ENCODE measurements at places on chromosomes 6 and 20.

DNA sequence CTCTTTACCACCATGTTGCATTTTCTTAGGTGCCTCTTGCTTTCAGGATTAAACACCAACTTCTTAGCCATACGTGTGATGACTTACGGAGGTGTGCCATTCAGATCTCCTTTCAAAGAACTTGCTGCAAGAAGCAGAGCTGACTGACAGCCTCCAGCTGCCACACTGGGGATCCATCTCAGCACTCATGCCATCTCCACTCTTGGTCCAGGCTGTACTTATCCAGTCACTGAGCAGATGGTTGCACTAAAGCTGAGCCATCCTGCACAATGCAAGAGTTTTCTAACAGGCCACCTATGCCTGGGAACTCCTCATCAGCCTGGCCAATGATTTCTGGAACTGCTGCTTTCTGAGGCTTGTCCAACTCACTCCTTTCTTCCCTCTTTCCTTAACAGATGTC is 31.4 kb upstream of the KIF6 start:
- no peak for DNase-seq

- no peak for DNase-seq
Measured at GRCh38 chr20:49624317-49624716, 56.4 kb upstream of the PTGIS start.

GRCh38 chr6:34213772-34214171 is 22.9 kb upstream of the HMGA1 start:
- no peak for DNase-seq

GRCh38 chr6:157982563-157983405 is 1.1 kb downstream of the SYNJ2 start:
- DNase-seq, result no peak

All from KG1 (cell line).